ENCODE measurements at places on chromosomes 7 and 10.

GRCh38 chr10:71494476-71494875, 97.8 kb downstream of the CDH23 start:
- DNase-seq: no peak

- no peak for DNase-seq
Measured at GRCh38 chr10:116687633-116688032, 54.7 kb downstream of the HSPA12A start.

GRCh38 chr10:24920907-24921881, 31.2 kb downstream of the PRTFDC1 start:
- peak; percentile 35 for DNase-seq

DNA sequence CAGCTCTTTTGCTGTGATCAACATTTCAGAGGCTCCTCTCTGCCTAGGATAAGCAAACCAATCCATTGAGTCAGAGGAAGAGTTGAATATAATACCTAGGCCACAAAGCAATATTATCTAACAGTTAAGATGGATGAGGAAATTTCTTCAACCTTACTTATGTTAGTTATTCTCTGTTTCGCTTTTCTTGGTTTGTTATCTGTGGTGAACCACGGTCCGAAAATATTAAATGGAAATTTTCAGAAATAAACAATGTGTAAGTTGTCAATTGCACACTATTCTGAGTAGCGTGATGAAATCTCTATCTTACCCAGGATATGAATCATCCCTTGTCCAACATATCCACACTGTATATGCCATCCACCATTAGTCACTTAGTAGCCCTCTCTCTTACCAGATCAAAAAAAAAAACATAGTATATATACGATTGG, 1.5 kb upstream of the HTR7 start:
- no peak for DNase-seq

DNA sequence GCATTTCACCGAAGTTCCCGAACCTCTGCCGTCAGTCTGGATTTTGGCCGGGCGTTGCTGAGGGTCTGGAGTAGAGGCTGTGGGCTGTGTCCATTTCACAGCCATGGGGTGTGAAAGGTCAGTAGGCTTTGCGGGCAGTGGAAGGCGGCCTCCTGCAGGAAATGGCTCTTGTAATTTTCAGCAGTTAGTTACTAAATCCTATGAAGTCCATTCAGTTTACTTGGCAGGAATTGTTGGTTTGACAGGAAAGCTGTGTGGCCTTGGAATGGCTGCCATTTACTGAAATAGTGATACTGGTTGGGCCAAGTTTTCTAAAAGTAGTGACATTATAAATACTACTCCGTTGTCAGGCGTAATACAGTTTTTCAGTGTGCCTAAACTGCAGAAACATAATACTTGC, 303.7 kb downstream of the CCDC3 start:
- no peak for DNase-seq

- no peak for DNase-seq
Measured at GRCh38 chr7:18534481-18534880, 38.9 kb downstream of the HDAC9 start.

GRCh38 chr10:80509403-80510161, 28.1 kb upstream of the SH2D4B start:
- no peak for DNase-seq
